Stimulated activated CD8-positive, alpha-beta memory T cell treated with anti-CD3 and anti-CD28 coated beads, Interleukin-4, amount 100 ng/mL, for 1 hour (primary cell): ENCODE measurements at places on chromosomes 1 and 21.

GRCh38 chr1:206013026-206013795 is 10.0 kb upstream of the RAB7B start:
- DNase-seq = no peak

- DNase-seq = no peak
These were observed 55.7 kb downstream of the HLCS start for GRCh38 chr21:36910581-36911307.

DNA sequence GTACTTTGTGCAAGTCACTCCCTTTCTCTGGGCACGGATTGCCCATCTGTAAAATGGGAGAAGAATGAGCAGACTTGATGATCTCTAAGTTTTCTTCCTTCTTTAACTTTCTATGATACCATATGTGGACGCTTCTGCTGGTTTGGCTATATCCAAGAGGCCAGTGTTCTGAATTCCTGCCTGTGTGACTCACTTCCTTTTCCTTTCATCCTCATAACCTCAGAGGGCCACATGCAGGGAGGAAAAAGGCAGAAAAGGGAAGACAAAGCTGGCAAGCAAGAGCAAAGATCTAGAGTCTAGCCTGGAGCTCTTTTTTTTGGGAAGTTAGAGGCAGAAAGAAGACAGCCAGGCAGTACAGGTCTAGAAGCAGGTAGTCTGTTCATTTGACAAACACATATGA is 151.2 kb downstream of the OMA1 start:
- no peak for DNase-seq

DNA sequence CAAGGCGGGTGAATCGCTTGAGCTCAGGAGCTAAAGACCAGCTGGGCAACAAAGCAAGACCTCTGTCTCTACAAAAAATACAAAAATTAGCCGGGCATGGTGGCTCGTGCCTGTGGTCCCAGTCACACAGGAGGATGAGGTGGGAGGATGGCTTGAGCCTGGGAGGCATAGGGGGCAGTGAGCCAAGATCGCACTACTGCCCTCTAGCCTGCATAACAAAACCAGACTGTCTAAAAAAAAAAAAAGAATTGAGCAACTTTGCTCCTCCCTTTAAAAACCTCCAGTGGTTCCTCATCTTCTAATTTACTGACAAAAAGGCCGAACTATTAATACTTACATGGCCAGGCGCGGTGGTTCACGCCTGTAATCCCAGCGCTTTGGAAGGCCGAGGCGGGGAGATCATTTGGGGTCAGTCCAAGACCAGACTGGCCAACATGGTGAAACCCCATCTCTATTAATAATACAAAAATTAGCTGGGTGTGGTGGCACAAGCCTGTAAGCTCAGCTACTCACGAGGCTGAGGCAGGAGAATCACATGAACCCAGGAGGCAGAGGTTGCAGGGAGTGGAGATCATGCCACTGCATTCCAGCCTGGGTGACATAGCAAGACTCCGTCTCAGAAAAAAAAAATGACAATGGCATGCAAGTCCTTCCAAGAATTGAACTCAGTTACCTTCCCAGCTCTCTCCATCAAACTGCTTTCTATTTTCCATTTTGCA is 4.4 kb downstream of the ACBD3 start:
- DNase-seq = no peak

DNA sequence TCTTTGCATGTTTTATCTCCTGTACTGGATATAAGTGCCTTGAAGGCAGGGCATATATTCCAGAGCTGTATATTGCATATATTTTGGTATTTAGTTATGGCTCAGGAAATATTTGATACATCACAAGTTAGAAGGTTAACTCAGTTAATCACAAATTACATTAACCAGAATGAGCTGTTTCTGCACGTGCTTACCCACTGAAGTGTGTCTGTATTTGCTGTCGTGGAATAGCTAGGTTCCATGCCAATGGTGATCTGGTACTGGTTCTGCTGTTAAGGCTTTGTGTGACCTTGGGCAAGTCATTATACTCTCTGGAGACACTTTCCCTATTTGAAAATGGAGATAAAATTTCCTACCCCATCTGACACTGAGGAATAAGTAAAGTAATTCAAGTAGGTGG is 50.7 kb downstream of the OSBPL9 start:
- no peak for DNase-seq

GRCh38 chr1:194477908-194478307 is 1291.5 kb upstream of the B3GALT2 start:
- no peak for DNase-seq

DNA sequence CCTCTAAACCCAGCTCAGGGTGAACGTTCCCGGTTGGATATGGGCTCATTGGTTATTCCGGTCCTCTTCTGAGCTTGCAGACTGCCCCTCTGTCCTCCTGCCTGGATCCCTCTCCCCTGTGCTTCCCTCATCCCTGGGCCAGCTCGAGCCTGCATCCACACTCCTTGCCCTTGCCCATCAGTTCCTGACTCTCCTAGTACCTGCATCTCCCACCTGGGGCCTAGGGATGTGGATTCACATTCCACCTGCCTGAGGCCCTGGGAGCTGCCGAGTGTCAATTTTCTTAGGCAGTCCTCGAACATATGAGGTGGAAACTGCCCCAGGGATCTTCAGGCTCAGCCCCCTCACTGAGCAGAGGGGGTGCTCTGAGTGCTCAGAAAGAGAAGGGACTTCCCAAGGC is 252.2 kb downstream of the GRIK3 start:
- DNase-seq = no peak
